ENCODE measurements at places on chromosomes 11 and 22. TPM values are rescaled to one million over a fixed set of nuclear protein-coding genes. Genes with fewer than 3 reads are reported as not detected.

The AGBL2 gene
- total RNA-seq: 4.3 TPM

The TSPAN32 gene
- not detected for total RNA-seq

The PIH1D2 gene
- 1.4 TPM for total RNA-seq

The TIGD3 gene
- 1.2 TPM for total RNA-seq

The MS4A7 gene
- total RNA-seq: not detected

The SAAL1 gene
- 43.5 TPM for total RNA-seq

The DYNC2H1 gene
- 13.2 TPM for total RNA-seq

The PNPLA5 gene
- total RNA-seq: 5.2 TPM

The ISX gene
- not detected for total RNA-seq

The SMC1B gene
- total RNA-seq: not detected

The PHOX2A gene
- 1.4 TPM for total RNA-seq

The APIP gene
- total RNA-seq: 31.3 TPM

The RAD9A gene
- total RNA-seq: 20.9 TPM

The OR8D4 gene
- total RNA-seq: not detected

The MGAT3 gene
- total RNA-seq: 5.0 TPM

The RIMBP3B gene
- 0.77 TPM for total RNA-seq

The C11orf91 gene
- total RNA-seq: not detected

The SEPTIN5 gene
- total RNA-seq: 17.8 TPM

The KIRREL3 gene
- total RNA-seq: 0.09 TPM

All from H9 (cell line).